ENCODE measurements at places on chromosomes 6 and 20.

- peak; percentile 26 for DNase-seq
Measured at GRCh38 chr6:84804720-84805119, 40.3 kb upstream of the TBX18 start.

DNA sequence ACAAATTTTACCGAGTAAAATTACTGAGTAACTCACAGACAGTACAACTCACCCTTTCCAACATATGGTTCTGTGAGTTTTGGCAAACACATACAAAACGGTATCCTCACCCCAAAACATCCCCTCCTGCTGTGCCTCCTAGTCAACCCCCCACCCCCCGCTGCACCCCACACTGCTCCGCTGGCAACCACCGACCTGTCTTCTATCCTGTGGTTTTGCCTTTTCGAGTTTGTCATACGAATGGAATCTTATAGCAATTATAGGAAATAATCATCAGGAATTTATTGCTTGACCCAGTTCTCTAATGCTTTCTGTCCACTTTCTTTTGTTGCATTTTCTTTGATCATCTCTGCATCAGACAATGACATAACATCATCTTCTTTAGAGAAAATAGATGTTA is 312.3 kb downstream of the KIF16B start:
- DNase-seq = peak; percentile 86

DNA sequence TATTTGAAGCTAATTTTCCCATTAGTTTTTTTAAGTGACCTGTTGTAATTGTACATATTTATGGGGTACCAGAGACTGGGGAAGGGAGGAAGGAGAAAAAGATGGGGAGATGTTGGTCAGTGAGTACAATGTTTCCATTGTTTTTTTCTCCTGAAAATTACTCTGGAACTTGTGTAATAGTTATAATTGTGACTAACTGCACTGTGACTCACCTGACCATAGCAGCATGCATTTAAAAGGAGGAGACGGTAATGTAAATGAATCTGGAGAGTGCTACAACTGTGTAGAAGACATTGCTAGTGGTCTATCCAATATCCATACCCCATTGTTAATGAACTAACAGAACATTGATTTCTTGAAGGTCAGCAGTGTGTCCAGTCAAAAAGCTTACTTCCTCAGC is 133.4 kb downstream of the RFPL4B start:
- DNase-seq = no peak

- DNase-seq = no peak
Measured at GRCh38 chr6:50030777-50031562, 9.2 kb upstream of the DEFB110 start.

DNA sequence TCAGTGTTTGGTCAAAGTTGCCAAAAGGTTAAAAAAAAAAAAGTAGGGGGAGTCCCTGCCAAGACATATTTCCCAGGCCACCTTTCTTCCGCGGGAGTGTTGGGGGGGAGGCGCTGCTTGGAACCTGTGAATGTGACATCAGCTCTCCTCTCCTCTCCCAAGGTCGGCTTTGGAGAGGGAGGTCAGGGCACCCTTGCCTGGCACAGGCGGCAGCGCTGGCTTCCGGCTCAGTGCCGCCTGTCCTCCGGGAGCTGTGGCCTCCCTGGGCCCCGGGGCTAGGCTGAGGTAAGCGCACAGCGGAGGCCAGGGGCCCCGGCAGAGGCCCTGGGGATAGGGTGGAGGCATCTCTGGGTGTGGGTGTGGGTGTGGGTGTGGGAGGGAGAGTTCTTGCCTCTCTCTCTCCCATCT is 1.9 kb upstream of the EDN1 start:
- no peak for DNase-seq

- no peak for DNase-seq
Measured at GRCh38 chr6:140380427-140381218, 1006.2 kb upstream of the CITED2 start.

Measured in fibroblast of skin of scalp (primary cell).